ENCODE measurements at places on chromosomes 7 and 10. TPM values are rescaled to one million over a fixed set of nuclear protein-coding genes. Genes with fewer than 3 reads are reported as not detected.

STOX1 gene
- 0.09 TPM for total RNA-seq

STEAP1B gene
- total RNA-seq, result 29.0 TPM

DYNC1I1 gene
- total RNA-seq, result 0.54 TPM

LIPM gene
- total RNA-seq, result not detected

ITPRID1 gene
- not detected for total RNA-seq

GNG11 gene
- total RNA-seq, result 146 TPM

FEZF1 gene
- not detected for total RNA-seq

GIMAP6 gene
- 150 TPM for total RNA-seq

SLC18A3 gene
- total RNA-seq, result under 0.01 TPM

TDRD1 gene
- total RNA-seq, result not detected

FRMD4A gene
- 90.2 TPM for total RNA-seq

HYAL4 gene
- total RNA-seq, result under 0.01 TPM

GIMAP1 gene
- 14.3 TPM for total RNA-seq

SFRP4 gene
- total RNA-seq, result 0.09 TPM

EN2 gene
- 0.09 TPM for total RNA-seq

CYP2C19 gene
- total RNA-seq, result not detected

ARHGEF5 gene
- total RNA-seq, result 0.45 TPM

IL2RA gene
- not detected for total RNA-seq

ENKUR gene
- total RNA-seq, result 0.18 TPM

NUPR2 gene
- total RNA-seq, result not detected

CRYGN gene
- total RNA-seq, result not detected

HECW1 gene
- total RNA-seq, result not detected

UBE2D4 gene
- 6.2 TPM for total RNA-seq

TNS3 gene
- total RNA-seq, result 17.5 TPM

Measured in endothelial cell of coronary artery (primary cell).